ENCODE measurements at places on chromosomes 4 and X. TPM values are rescaled to one million over a fixed set of nuclear protein-coding genes. Genes with fewer than 3 reads are reported as not detected.

DNA sequence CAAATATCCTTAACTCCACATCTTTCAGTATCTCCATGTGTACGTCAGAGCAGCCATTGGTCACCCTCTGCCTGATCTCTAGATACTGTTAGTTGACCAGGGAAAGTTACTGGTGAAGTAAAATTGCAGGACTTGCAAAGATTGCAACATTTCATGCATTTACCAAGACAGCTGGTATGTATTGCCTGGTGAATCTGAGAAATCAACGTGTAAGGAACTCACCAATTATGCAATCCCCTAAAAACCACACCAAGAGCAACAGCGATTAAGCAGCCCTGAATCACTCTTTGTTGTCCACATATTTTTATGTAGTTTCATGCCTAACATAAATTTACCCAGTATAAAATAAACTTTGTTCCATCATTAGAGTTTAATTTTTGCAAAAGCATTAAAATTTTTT is 271.2 kb downstream of the NLGN4X start:
- no peak for DNase-seq

DNA sequence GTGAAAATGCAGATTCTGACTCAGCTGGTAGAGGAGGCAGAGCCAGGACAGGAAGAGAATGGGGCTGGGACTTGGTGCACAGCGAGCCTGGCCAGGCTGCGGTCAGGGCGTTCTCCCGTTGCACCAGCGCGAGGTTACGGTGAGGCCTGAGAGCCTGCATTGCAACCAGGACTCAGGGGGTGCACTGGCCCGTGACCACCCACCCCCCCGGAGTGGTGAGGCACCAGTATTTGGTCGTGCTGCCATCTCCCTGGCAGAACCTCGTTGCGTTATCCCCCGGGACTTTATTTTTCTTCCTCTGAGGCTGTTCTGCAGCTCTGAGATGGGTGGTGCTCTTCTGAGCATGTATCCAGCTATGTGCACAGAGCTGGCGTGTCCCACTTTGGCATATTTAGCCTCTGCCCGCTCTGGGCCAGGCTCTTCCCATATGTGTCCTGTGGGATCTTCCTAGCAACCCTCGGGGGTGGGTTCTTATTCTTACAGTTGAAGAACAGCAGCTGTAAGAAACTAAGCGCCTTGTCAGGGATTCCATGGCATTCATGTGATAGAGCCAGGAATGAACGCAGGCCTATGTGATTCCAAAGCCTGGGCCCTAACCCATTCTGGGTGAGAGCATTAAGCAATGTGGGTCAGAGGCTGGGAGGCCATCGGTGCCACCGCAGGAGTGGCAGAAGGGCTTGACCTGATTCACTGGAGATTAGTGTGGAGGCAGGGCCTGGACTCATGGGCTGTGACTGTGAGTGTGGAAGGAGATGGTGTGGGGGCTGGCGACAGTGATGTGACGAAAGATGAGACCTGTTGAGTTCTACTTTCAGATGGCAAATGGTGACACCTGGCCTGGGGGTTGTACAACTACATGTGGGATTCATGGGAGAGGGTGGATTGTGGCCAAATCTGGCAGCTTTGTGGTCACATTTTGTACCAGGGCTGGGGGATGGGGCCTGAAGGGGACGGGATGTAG is 3.1 kb downstream of the TADA2B start:
- no peak for DNase-seq

GRCh38 chrX:76184891-76185290 is 12.0 kb downstream of the PBDC1 start:
- no peak for DNase-seq

Gene IGSF1
- total RNA-seq: 0.89 TPM

DNA sequence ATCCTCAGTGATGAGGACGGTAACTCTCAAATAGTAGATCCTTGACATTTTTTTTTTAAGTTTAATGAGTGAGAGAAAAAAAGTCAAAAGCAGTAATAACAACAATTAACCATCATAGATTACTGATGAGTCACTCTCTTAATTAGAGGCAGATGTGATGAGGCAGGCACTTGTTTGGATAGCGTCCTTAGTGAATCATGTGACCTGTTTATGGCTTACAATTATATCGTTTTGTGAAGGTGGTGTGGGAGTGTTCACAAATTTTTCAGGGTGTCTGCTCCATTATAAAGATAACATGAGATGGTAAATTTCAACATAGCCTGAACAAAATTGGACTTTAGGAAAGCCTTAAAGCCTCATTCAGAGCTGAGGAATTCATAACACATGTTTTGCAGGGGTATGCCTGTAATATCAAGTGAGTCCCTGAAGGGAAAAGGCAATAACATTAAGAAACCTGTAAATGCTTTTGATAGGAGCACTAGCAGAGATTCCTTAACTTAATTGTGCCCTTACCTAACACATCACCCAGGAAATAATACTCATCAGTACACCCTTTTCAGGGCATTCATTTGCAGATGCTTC is 51.9 kb upstream of the XIAP start:
- peak; percentile 51 for DNase-seq

DNA sequence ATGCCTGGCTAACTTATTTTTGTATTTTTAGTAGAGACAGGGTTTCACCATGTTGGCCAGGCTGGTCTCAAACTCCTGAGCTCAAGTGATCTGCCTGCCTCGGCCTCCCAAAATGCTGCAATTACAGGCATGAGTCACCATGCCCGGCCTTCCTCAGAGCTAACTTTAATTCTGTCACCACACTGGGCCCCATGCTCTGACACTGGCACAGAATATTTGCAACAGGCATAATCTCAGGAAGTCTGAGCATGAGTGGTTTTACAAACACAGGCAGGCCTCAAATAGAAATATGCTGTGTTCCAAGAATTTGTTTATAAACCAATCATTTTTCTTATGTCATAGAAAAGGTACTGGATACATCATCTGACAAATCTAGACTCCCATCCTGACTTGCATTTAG is 32.7 kb upstream of the FAM9C start:
- DNase-seq: peak; percentile 79

DNA sequence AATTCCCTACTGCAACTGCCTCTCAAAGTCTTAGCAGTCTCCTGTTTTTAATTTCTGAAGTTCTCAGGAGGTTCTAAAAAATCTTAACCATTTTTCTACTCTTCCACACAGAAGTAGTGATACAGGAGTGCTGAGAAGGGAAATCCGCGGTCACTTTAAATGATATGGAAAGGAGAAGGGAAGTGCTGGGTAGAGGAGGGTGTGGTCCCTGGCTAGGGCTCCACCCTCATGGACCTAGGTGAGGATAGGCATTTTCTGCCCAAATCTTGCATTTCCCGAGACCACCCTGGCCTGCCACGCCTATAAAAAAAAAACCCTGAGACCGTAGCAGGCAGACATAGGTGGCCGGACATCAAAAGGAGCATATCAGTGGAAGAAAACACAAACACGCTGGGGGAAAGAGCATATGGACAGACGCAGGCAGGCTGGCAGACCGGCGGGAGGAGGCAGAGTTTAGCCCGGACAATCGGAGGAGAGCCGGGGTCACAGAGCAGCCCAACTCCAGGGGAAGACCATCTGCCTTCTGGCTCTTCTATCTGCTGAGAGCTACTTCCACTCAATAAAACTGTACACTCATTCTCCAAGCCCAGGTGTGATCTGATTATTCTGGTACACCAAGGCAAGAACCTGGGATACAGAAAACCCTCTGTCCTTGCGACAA is 85.7 kb downstream of the POU3F4 start:
- DNase-seq: no peak

- DNase-seq: no peak
These were observed 153.3 kb downstream of the TMEM164 start for GRCh38 chrX:110156167-110156754.

All from M059J (cell line).